ENCODE measurements at places on chromosomes 4 and X.

DNA sequence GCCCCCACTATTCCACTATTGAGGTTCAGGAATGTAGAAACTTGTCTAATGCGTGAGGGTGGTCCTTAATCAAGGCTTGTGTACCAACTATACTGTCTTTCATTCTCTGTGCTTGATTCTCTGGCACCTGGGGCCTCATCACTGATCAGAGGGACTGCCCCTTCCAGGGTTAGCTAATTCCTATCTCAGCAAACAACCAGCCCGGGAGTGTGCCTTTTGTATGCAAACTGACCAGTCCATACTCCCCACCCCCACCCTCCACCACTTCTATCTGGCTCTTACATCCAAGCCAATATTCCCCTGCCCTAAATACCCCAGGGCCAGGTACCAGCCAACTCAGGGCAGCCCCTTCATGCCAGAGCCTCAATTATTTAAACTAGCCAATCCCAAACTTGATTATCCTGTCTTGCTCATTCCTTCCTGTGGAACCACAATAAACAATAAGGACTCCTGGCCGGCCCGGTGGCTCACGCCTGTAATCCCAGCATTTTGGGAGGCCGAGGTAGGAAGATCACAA lies 59.3 kb downstream of the FTHL17 start:
- no peak for DNase-seq

- DNase-seq: no peak
Measured at GRCh38 chr4:26132858-26133257, 188.0 kb upstream of the RBPJ start.

DNA sequence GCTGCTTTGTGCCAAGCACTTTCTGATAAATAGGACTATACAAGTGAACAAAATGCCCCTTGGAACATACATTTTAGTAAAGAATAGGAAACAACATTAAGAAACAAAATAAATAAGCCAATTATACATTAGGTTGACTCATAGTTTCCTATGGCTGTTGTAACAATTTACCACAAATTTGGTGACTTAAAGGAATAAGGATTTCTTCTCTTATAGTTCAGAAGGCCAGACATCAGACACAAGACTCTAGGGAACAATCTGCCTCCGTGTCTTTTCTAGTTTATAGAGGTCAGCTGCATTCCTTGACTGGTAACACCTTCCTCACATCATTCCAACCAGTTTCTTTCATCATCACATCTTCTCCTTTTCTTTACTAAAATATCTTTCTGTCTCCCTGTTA lies 235.9 kb upstream of the PCDH18 start:
- no peak for DNase-seq

DNA sequence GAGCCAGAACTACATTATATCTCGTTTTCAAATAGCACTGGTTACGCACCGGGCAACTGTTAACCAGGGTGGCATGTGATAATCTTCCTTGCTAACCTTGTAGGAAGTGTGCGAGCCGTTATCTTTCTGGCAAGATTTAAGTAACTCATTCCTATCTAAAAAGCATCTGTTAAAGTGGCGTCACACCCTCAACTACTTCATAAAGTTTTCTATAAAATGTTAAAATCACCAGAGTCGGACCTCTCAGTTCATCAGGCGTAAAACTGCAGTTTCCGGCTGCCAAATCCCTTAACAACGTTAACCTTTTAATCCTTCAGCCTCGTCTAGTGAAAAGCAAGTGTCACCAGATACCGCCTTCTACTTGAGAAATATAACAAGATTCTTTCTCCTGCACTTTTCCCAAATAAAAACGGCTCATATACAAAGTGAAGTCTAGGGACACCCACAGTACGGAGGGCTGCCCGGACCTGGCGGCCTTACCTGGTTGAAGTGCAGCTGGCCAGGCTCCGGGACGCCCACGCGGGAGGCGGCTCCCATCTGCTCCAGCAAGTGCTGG lies 1.2 kb downstream of the SLC39A8 start:
- peak; percentile 97 for DNase-seq

GRCh38 chr4:105461221-105461620 lies 12.6 kb downstream of the PPA2 start:
- DNase-seq: peak; percentile 95

- DNase-seq: no peak
Measured at GRCh38 chr4:124941267-124941666, 228.7 kb upstream of the ANKRD50 start.

GRCh38 chrX:56764153-56764974 lies 35.3 kb downstream of the NBDY start:
- DNase-seq: no peak

GRCh38 chrX:141320801-141321200 lies 78.5 kb upstream of the SPANXC start:
- DNase-seq: no peak

DNA sequence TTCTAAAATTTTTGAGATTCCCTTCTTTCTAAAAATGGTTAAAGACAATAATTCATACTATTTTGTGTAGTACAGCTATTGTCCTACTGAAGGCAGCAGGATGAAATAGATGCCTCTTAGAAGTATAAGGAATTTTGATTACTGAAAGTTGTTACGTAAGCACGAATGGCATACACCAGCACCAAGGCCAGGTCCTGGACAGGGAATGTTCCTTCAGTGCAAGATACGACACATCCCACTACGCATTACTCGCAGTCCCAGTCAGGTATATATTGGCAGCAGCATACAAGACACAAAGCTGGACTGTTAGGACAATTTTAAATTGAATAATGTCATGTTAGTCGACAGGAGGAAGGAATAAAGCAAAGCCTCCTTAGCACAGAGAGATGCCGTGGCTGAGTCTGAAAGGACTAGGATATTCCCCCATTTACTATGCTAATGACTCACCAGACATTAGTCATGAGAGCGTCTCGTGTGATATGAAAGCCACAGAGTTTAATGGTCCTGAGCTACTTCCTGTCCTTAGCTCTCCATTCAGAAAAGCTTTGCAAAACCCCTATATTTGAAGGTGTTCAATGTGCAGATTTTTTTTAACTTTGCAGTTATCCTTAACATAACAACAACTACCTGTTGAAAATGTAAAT lies 504.3 kb downstream of the FAM133A start:
- DNase-seq: no peak

- DNase-seq: no peak
Measured at GRCh38 chrX:111095974-111096895, at the start of gene PAK3. PAK3 (plus strand) TSS chrX:111096191; CDS start chrX:111123104, 26,913 bp downstream.

GRCh38 chr4:141486375-141486997 lies 149.9 kb upstream of the IL15 start:
- no peak for DNase-seq

- no peak for DNase-seq
Measured at GRCh38 chr4:55758570-55758969, 61.0 kb upstream of the EXOC1L start.

GRCh38 chr4:8290701-8290970 lies 21.1 kb downstream of the HTRA3 start:
- DNase-seq: no peak

- no peak for DNase-seq
Measured at GRCh38 chrX:45621376-45622041, 420.8 kb upstream of the DIPK2B start.

GRCh38 chrX:2320580-2321327 lies 180.0 kb downstream of the DHRSX start:
- DNase-seq: no peak

DNA sequence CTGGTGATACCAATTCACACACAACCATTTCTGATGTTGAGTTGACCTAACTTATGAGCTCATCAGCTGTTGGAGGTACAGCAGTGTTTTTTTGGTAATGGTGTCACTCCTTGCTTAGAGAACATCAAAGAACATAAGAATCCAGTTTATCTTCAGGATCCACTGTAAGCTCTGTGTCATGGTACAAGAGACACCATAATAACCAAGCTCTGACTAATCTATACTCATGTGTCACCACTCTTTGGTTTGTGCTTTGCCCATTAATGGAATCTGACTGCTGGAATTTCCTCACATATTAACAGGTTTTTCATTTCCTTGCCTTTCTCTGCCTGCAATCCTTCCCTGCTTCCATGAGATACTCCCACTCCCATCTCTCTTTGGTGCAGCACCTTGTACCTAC lies 735.1 kb upstream of the LCORL start:
- no peak for DNase-seq

- peak; percentile 77 for DNase-seq
Measured at GRCh38 chrX:119729408-119730201, 28.8 kb upstream of the SOWAHD start.

GRCh38 chr4:2893772-2894171 lies 50.1 kb downstream of the ADD1 start:
- DNase-seq: no peak

- no peak for DNase-seq
Measured at GRCh38 chrX:12489341-12489740, 301.9 kb upstream of the PRPS2 start.

GRCh38 chr4:8266508-8266907 lies 3.0 kb upstream of the HTRA3 start:
- no peak for DNase-seq

- DNase-seq: no peak
Measured at GRCh38 chr4:163063891-163064290, 102.8 kb downstream of the NAF1 start.

DNA sequence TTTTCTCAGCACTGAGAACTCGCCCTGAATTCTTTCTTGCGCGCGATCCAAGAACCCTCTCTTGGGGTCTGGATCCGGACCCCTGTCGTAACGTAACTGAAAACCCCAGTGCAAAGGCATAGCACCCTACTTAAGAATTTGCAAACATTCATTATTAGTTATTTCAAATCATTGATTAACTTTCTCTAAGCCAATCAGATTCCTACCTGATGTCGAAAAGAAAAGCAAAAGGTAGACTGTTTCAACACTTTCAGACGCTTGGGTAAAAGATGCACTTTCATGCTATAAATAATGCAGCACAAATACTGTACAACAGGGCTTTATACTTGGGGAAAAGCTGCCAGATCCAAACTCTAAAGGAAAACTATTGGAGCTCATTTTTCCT lies 817 bp upstream of the WDR19 start:
- DNase-seq: no peak

DNA sequence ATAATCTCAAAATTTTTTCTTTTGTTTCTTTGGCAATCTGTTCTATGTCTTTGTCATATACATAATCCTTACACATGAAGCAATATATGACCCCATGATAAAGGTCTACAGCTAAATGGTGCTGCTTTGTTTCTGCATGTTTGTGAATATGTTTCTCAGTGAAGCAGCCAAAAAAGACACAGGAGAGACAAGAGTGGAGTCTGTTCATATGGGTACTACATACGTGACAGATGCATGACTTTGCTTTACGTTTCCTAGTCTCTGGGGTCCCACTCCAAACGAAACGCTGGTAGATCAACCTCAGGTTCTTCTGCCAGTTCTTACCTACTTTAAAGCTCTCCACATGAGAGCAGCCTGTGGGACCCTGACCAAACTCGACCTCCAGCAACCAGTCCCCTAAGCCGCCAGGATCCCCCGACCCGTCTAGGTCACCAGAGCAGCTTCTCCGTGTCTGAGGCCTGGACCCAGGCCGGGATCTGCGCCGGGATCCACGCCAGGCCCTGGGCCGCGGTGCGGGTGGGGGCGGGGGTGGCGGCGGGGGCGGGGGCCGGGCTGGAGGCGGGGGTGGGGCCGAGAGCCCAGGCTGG lies 1.5 kb downstream of the USP51 start:
- no peak for DNase-seq

- DNase-seq: no peak
Measured at GRCh38 chrX:120120223-120120622, 4.5 kb upstream of the RHOXF1 start.

DNA sequence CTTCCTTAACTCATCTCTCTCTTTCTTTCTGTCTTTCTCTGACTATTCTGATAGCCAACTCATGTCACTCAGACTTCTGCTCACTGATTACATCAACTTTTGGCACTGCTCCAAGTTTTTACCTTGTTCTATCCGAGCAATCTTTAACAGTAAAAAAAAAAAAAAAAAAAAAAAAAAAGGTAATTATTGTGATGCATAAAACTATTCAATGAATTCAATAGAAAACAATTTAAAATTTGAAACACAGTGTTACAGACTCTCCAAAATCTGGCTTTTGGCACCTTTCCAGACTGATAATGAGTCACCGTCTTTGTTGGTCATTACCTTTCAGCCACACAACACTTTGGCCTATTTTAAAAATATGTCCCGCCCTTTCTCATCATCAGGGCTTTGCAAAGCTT lies 229.5 kb downstream of the GALNTL6 start:
- DNase-seq: peak; percentile 0

GRCh38 chr4:110644008-110644407 lies 21.1 kb upstream of the PITX2 start:
- DNase-seq: no peak

GRCh38 chr4:38678078-38678477 lies 14.1 kb downstream of the KLF3 start:
- no peak for DNase-seq

DNA sequence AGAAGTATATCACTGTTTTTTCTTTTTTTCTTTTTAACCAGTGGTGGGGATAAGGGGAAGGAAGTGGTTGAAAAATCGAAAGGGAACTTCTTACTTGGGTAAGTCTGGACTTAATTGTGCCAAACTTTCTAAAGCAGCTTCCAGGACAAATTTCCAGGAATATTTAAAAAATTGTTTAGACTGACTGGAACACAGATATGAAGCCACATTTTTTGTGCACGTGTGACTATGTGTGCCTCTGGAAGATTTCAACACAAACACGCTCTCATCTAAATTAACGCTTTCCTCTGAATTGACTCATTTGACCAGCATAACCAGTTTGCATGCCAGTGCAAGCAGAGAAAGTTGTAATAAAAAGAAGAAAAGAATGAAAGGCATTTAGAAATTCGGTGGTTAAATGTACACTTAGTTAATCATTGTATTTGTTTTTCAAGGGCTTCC lies 18.8 kb upstream of the YTHDC1 start:
- no peak for DNase-seq

GRCh38 chrX:127457161-127457560 lies 595.0 kb downstream of the ACTRT1 start:
- no peak for DNase-seq

- DNase-seq: no peak
Measured at GRCh38 chr4:130901321-130901720, 1805.4 kb downstream of the C4orf33 start.

GRCh38 chrX:128807367-128807766 lies 715.9 kb downstream of the SMARCA1 start:
- DNase-seq: peak; percentile 3
